ENCODE measurements at places on chromosomes 12 and 14. TPM values are rescaled to one million over a fixed set of nuclear protein-coding genes. Genes with fewer than 3 reads are reported as not detected.
A peak's percentile ranks its signal among the peaks of the same experiment; 100 is the strongest.

DNA sequence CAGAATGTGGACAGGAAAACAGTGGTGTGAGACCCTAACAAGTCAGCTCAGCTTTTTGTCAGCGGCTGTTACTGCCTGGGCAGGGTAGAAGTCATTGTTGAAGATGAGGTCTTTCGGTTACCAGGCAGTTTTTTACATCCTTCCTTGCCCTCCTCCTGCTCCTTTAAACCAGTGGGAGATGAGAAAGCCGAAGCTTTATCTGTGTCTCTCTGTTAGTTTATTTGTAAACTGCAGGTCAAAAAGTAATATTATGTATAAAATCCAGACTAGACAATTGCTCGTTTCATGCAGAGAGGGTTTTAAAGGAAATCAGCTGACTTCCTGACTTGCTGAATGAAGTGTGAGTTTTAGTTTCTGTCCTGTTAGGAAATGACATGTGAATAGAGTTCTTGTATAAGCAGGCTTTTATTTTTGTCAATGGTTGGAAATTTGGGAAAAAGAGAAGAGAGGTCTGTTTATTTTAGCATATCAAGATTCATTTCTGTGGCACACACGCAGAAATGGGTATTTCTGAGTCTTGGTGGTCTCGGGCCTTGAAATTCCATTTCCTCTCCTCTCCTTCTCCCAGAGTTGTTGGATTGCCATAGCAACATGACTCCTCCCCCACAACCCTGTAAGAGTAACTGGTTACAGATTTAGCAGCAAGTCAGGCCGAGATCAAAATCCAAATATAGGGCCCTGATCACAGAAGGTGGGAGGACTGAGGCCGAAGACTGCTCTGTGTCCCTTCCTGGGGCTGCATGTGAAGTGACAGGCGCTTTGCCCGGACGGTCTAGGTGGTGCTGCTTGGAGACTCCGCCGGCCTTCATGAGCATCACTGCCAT, 60.8 kb downstream of the SAMD4A start:
- DNase-seq: peak; percentile 37

Gene PRIMA1
- total RNA-seq: not detected

GRCh38 chr12:113245695-113246477, 24.6 kb downstream of the TPCN1 start:
- no peak for DNase-seq

Gene CCDC38
- total RNA-seq: 0.57 TPM

GRCh38 chr12:131452444-131452860, 258.4 kb upstream of the SFSWAP start:
- DNase-seq: peak; percentile 27

Gene ANO4
- not detected for total RNA-seq

DNA sequence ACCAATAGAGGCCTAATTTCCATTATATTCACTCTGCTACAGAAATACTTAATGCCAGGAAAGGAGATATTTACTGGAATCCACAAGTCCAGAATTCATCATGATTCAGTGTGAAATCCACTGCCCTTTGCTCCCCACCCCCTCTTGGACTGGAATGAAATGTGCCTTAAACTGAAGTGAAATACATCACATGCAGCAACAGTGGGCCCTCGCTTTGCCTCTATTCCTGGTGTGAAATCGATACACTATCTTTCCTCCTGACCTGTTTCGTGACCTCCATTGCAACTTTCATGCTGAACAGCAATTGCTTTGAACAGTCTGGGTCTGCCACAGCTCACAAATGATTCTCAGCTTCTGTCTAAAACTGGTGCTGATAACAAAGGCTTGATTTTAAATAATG, 100.6 kb downstream of the NPAS3 start:
- DNase-seq: no peak
